A549 treated with DMSO at 1 μM for 4 hours (cell line): ENCODE measurements at places on chromosomes 4 and X. TPM values are rescaled to one million over a fixed set of nuclear protein-coding genes. Genes with fewer than 3 reads are reported as not detected.

NUP62CL gene
- 14.0 to 18.1 TPM (median 16.5 TPM) in 5 replicates for total RNA-seq

BLTP1 gene
- total RNA-seq = 6.7 to 9.3 TPM (median 8.5 TPM) in 5 replicates

SSX4 gene
- total RNA-seq = not detected in 5 replicates

MAGEA8 gene
- not detected in 5 replicates for total RNA-seq

NDP gene
- total RNA-seq = not detected in 5 replicates

SPANXN4 gene
- total RNA-seq = not detected in 5 replicates

GNRHR gene
- total RNA-seq = not detected in 5 replicates

CXCL11 gene
- total RNA-seq = 0.10 to 0.30 TPM (median 0.21 TPM) in 4 of 5 replicates, not detected in the other

IL21 gene
- not detected in 5 replicates for total RNA-seq

PIN4 gene
- 30.3 to 60.9 TPM (median 35.0 TPM) in 5 replicates for total RNA-seq

STS gene
- 2.1 to 3.1 TPM (median 2.4 TPM) in 5 replicates for total RNA-seq

VGLL1 gene
- total RNA-seq = not detected in 5 replicates

ATP11C gene
- total RNA-seq = 8.7 to 13.6 TPM (median 10.9 TPM) in 5 replicates

OTC gene
- not detected in 5 replicates for total RNA-seq

LRAT gene
- 0.05 to 0.12 TPM (median 0.09 TPM) in 4 of 5 replicates, not detected in the other for total RNA-seq

BRS3 gene
- total RNA-seq = not detected in 5 replicates

HPSE gene
- 0.92 to 1.5 TPM (median 1.3 TPM) in 5 replicates for total RNA-seq

DAPP1 gene
- total RNA-seq = not detected in 5 replicates

LINC00632 gene
- 2.4 to 3.6 TPM (median 2.8 TPM) in 5 replicates for total RNA-seq
